Fibroblast of mammary gland (primary cell): ENCODE measurements at places on chromosomes 4 and X.
A peak's percentile ranks its signal among the peaks of the same experiment; 100 is the strongest.

DNA sequence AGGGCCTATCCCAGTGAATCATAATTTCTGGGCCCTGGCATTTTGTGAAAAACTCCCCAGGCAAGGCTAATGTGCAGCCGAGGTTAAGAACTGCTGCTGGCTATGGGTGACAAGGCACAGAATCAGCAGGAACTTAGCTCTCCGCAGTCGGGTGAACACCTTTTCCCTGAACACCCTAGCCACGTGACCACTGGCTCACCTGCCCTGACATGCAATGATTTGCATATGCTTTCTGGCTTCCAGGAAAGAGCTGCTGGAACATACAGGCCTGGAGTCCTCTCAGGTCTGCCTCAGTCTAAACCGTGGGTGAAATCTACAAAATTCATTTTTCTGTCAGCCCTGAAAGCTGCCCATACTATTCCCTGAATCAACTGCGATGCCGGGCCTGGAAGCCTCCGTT lies 56.6 kb downstream of the ZNF827 start:
- no peak for DNase-seq

- no peak for DNase-seq
Observed at GRCh38 chrX:38732866-38733265, 68.4 kb upstream of the MID1IP1 start.

- DNase-seq: no peak
Observed at GRCh38 chr4:38311495-38312126, 351.4 kb downstream of the PTTG2 start.

GRCh38 chr4:136650541-136651277 lies 881.6 kb downstream of the PCDH18 start:
- peak; percentile 7 for DNase-seq

- DNase-seq: no peak
Observed at GRCh38 chrX:154120567-154120966, 23.1 kb upstream of the MECP2 start.

DNA sequence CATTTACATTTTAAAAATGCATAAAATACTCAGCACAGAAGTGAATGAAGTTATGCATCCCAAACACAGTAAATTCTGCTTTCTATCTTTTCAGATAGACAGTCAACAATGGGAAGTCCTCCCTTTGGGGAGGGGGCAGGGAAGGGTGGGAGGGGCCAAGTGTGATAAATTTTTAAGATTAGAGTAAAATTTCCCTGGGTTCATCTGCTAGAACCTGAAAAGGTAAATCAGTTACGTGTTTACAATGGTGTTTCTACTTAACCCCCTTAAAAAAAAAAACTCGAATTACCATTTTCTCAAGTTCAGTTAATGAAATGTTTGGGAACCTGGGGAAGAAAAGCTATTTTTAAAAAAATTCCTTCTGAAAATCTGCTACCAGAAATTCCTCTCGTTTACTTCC lies 9.1 kb downstream of the PITX2 start:
- no peak for DNase-seq

GRCh38 chrX:131262200-131262599 lies 26.9 kb downstream of the IGSF1 start:
- no peak for DNase-seq

DNA sequence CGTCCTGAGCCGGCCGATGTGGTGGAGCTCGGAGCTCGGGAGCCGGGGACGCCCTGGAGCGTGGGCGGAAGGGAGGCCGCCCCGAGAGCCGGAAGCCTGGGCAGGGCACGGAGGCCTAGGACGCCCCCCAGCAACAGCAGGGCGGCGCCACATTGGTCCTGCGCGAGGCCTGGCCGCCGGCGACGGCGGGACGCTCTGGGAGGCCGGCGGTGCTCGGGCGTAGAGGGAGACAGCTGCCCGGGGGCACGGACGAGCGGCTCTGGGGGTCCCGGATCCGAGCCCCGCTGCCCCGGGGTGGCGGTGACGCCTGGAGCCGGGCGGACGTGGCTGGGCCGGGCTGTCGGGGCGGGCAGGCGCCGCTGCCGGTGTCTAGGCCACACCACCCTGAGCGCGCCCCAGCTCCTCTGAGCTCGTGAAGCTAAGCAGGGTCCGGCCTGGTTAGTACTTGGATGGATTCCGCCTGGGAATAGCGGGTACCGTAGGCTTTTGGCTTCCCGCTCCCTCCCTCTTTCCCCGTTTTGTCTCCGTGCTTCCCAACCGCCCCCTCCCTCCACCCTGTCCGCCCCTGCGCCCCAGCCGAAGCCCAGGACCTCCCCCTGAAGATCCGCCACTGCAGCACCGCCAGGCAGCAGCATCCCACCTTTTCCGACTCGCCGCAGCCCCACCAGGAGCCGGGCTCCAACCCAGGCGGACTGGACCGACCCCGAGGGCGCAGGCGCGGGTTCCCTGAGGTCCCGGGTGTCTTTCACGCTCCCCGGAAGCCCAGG lies 12.1 kb downstream of the FRG2 start:
- no peak for DNase-seq

- no peak for DNase-seq
Observed at GRCh38 chrX:5632061-5632614, 596.5 kb downstream of the NLGN4X start.

DNA sequence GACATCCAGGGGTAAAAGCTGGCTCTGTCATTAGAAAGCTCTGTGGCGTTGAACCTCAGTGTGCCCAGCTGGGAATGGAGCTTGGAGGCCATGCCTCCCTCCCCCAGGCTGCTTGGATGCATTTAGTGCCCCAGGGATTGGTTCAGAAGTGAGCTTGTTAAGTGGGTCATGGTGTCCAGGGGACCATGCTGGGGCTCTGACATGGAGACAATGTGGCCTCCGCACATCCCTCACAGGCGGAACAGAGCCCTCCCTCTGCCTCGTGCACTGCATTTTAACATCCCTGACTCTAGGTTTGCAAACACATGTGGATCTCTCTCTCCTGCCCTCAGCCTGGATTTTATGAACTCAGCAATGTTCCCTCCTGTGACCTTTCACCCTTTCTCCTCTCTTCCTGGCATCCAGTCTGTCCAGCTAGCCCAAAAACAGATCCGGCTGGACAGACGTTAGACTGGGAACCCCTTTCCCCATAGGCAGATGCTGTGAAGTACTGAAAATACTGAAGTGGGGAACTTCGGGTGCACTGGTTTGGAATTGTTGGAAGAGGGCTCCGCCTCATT lies 81.5 kb downstream of the SORCS2 start:
- DNase-seq: no peak

DNA sequence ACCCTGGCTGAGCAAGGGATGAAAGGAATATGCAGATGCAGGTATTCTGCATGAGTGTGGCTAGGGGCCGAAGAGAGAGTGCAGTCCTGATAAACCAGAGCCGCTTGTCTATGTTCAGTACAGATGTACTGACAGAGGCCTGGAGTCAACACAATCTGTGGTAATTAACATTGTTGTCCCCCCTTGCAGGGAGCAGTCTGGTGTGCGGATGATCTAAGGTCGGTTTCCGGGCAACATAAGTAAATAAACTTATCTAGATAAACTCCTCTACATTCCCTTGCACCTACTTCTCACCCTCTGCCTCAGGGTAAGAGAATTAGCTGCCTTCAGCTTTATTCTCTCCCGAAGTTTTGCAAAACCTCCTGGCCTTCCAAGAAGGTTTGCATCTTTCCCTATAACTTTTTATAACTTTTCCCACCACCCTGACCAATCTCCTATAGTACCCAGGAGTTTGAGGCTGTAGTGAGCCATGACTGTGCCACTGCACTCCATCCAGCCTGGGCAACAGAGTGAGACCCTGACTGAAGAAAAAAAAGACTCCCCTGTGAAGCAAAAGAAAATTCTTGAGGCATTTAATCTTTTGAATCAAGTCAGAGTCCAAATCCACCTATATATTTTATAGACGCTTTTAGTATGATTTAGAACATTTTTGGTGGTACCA lies 26.6 kb downstream of the SNX25 start:
- peak; percentile 41 for DNase-seq

GRCh38 chr4:38177035-38177546 lies 216.9 kb downstream of the PTTG2 start:
- DNase-seq: peak; percentile 50

DNA sequence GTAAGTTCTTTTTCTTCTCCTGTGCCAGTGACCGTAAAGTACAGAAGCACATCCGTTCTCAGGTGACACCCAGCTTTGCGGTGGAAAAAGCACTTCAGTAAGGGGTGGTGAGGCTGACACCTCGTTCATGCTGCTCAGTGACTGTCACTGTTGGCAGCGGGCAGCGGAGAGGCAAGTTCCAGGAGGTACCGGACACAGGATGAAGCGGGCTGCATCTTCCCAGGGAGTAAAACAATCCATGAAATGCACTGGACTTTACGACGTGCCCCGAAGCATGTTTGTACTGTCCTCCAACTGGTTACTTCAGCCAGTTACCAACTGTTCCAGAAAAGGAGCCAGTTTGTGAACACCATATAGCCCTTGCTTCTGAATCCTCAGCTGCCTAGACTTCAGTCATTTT lies 110.7 kb downstream of the ZNF827 start:
- no peak for DNase-seq

DNA sequence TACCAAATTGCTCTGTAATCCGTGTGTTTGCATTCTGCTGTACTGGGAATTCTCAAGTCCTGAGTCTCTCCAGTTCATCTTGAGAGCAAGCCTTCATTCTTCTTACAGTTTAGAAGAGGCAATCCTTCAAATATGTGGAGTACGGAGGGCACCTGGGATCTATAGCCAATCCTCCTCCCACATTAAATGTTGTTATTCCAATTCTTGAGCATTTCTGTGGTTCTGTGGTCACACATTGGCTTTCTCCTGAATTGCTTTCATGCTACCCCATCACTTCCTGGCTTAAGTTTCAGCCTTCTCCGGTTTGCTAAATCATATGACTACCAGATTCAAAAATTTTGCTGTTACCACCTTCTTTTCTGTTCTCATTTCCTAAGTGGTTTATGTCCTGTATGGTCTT lies 611.1 kb downstream of the PCDH19 start:
- no peak for DNase-seq

DNA sequence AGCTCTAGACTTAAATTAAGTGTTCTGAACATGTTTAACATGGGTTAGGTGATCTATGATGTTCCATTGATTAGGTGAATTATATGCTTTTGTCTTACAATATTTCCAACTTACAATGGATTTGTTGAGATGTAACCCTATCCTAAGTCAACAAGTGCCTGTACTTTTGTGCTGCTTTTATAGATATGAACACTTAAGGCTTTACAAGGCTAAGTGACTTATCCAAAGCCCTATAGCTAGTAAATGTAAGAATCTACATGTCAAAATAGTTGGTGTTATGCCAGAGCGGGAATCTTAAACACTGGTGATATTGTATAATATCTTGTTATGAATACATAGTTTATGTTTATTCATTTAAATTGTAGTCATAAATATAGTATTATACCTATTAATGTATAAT lies 1629.1 kb upstream of the IGFBP7 start:
- DNase-seq: no peak

DNA sequence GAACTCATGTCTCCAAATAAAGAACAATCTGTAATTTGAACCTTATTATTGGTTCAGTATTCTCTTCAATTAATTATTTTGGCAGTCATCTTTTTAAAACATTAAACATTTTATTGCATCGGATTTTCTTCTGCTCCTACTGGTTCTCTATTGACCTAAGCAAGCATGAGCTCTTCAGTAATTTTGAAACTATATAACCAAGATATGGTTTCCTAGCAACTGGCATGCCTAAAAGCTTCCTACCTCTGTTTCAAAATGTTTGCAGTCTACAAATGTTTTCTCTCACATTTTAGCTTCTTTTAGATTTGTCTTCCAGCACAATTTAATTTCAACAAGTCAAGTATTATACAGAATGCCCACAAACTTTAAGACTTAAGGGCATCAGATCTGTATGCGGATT lies 371.3 kb downstream of the GPM6A start:
- no peak for DNase-seq

GRCh38 chrX:148417934-148418333 lies 82.5 kb upstream of the AFF2 start:
- peak; percentile 45 for DNase-seq

- no peak for DNase-seq
Observed at GRCh38 chr4:140971077-140971792, 162.0 kb downstream of the RNF150 start.
